ENCODE measurements at places on chromosomes 6 and 20.

DNA sequence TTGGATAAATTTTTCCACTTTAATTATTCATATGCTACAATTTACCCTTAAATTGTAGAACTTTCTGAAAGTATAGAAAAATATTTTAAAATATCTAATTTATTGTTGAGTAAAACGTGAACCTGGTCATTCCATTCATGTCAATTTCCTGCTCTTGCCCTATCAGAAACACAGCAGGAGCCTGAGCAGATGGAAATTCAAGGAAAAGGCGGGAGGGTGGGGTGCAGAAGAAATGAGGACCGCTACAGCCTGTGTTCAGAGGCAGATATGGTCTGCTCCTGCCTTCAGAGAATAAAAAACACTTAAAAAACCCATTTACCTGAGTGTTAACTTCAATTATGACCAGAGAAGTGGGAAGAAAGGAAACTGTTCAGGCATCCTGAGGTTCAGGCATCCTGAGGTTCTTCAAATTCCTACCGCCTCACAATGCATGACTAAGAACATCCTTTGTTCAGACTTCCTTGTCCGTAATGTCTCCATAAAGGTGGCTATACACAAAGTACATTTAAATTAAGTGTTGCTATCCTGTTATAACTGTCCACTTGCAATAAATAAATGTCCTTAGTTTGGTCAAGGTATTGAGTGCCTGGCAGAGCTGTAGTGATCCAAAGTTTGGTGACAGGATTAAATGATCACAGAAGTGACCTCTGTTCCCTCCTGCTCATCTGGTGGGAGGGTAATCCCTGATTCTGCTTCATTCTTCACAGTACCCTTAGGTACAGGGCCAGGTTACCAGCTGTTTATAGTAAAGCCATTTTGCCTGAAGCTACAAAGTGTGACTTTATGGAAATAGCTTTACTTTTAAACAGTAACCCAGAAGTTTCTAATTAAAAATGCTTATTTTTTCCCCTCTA, 109.1 kb downstream of the MAN1A1 start:
- no peak for DNase-seq

- no peak for DNase-seq
These were observed 92.0 kb downstream of the ATXN1 start for GRCh38 chr6:16669227-16669626.

DNA sequence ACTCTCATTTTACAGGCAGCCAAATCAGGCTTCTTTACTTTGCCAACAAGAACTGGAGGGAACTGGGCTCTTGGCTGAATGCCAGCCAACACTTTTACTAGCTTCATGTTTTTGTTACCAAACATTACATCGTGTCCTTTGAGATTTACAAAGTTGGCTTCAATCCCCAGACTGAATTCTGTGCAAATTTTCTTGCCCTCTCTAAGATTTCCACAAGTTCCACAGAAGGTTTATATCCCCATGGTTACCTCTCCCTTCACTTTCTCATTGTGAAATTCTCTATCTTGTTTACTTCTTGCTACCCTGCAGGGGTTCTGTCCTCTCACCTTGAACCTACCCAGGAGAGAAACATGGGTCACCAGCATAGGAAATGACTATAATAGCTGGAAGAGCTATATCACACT, 37.6 kb upstream of the PLCB1 start:
- no peak for DNase-seq

GRCh38 chr6:31139599-31139998, 733 bp upstream of the PSORS1C2 start:
- DNase-seq, result no peak

- no peak for DNase-seq
These were observed 50.9 kb downstream of the CCN2 start for GRCh38 chr6:131900231-131900630.

GRCh38 chr20:53929974-53930650, 140.3 kb downstream of the BCAS1 start:
- no peak for DNase-seq

DNA sequence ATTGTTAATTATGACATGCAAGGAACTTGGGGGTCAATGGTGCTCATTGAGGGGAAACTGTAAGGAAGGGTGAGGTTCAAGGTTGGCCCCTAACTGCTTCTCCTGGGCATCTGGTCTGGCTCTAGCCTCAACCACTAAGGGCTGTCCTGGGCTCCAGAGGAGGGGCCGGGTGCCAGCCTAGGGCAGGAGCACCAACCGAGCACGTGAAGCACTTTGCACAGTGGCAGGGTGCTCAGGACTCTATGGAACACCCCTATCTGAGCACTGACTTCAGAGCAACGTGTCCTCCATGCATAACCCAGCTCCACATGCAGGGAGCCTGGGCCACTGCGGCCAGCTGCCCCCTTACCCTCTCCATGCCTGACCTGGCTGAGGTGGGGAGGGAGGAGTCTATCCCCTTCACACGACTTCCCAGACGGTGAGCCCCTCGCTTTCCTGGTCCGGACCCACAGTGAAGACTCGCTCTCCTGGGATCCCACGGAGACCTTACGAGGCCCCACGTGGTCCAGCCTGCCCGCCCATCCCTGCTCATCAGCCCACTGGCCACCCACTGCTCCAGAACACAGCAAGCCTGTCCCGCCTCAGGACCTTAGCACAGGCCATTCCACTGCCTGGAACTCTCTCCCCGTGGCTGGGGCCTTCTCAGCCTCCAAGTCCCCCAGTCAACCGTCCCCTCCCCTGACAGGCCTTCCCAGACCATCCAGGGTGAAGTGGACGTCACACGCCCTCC, 40.8 kb upstream of the STX16 start:
- no peak for DNase-seq

GRCh38 chr20:24060851-24061590, 72.4 kb upstream of the GGTLC1 start:
- no peak for DNase-seq

GRCh38 chr20:47765271-47765670, 20.0 kb downstream of the SULF2 start:
- DNase-seq, result no peak

DNA sequence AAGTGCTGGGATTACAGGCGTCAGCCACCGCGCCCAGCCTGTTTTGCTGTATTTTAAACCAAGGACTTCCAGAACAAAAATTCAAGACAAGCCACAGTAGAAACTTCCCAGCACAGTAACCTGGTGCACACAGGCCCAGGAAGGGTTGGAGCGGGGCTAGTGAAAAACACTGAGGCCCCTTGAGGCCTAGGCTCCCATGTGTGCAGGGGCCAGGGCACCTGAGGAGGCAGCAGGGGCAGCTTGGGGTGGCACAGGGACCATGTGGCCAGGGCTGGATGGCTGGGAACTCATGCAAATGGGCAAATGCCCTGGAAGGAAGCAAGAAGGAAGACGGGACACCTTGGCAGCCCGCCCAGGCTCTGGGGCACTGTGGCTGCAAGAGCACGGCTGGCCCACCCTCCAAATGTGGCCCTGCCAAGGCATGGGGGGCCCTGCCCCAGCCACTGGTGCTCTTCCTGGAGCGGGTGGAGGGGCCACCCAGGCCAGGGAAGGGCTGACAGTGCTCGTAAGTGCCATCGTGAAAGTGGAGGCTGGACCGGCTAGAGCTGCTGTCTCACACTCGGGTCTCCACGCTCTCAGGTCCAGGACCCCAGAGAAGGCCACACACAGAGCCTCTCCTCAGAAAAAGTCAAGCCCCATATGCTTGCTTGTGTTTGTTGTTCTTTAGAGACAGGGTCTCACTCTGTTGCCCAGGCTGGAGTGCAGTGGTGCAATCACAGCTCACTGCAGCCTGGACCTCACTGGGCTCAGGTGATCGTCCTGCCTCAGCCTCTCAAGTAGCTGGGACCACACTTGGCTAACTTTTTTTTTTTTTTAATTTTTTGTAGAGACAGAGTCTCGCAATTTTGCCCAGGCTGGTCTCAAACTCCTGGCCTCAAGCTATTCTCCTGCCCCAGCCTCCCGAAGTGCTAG, 10.3 kb downstream of the SLC2A4RG start:
- DNase-seq, result no peak

GRCh38 chr6:89186762-89187161, 30.4 kb downstream of the GABRR1 start:
- DNase-seq, result no peak

DNA sequence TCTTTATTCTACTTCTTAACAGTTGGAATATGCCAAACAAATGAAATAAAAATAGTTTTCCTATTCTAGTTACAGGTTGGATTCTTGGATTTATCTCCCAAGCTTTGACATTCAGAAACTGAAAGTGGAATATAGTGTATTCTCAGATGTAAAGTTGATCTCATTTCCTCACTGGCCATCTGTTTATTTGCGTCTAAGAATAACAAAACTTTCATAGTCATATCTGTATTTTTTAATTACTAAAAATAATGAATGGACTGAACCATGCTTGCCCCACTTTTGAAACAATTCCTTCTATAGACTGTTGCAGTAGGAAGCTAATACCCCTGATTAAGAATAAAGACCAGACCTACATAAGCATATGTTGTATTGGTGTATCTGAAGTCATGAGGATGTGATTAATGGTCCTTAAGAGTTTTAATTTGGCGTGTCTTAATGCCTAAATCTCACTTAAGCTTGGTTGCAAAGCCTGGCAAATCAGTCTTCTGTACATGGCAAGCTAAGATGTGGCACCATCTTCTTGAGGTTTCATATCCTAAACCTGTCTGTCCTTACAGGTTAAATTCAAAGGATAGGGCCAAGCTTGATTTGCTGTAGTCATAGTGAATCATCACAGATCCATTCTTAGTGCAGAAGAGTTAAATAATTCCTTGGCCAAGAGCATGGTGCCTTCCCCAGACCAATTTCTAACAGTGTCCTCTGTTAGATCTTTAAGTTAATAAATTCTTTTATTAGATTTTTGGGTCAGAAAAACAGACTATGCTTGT, 58.9 kb downstream of the FOXO3 start:
- no peak for DNase-seq

DNA sequence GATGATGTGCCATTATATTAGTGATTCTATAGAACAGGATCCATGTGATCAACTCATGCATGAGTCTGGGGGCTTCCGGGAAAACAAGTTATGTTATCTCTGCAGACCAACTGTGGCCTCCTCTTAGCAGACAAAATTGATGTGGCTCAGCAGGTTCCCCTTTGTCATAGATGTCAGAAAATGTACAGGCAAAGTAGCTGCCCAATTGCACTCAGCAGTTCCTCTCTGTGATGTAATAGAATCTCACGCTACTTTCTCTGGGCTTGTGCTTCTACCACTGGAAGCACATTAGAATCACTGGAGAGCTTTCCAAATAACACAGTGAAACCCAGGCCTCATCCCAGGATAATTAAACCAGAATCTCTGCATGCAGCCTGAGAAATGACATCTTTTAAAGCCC, 253.1 kb downstream of the SLC24A3 start:
- DNase-seq, result no peak

- no peak for DNase-seq
These were observed 30.5 kb upstream of the GLP1R start for GRCh38 chr6:39018103-39018502.

DNA sequence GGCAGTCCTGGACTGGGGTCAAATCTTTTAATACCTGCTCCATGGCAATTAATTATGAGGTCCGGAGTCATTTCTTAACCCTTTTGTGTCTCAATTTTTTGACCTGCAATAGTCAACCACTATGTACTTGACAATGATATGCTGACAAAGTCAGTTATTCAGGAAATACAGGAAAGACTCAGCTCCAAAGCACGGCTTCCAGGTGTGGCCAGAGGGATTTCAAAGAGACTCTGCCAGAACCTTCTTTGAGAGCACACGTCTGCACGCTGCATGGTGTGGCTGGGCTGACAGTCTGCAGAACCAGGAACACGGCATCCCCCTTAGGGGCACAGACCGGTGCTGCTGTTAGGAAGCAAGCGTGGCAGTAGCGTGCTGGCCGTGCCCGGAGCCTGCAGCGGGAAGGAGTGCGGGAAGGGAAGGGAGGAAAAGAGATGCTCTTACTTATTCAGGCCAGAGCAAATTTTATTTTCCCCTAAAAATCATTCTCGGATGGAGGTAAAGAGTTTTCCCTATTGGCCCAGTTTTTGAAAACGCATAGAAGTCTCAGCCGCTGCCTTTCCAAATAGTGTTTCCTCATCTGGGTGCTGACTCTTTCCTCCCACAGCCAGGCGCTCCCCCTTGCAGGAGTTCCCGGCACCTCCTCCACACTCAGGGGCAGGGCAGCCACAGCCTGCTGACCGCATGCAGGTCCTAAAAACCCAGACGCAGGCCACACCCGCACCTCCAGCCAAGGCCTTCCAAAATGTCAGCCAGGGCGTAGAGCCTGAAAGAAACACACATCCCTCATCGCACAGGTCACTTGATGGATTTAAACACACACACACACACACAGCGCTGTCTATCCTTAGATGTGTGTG, 187.4 kb upstream of the SNX9 start:
- DNase-seq, result no peak

DNA sequence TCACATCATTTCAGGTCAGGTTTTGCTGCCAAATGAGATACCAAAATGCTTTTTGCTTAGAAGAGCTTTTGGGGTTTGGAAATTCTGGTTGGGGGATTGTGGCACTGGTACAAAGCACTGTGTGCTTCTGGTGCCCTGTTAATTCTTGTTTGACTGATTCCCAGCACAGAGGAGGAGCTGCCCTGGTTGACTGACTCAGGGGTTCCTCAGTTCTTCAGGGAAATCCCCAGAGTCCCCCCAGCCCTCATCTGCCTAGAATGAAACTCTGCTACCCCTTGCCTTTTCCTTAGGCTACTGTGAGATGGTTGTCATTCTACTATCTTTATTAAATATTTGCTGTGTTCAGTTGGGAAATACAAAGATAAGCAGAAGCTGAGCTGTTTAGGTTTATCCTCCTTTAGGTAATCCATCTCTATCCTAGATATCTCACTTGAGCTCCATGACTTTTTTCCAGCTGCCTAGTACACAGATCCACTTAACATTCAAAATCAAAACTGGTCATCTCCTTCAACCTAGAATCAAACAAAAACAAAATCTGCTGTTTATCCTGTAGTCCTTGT, 24.9 kb upstream of the TSPYL1 start:
- DNase-seq, result no peak

All from NCI-H187 treated with DMSO at 0.1 percent for 48 hours (cell line).